ENCODE measurements at places on chromosomes 13 and 19. TPM values are rescaled to one million over a fixed set of nuclear protein-coding genes. Genes with fewer than 3 reads are reported as not detected.

The CYP2A7 gene
- not detected for total RNA-seq

The CASP14 gene
- total RNA-seq, result not detected

The GARIN5A gene
- 12.2 TPM for total RNA-seq

The PEG3 gene
- total RNA-seq, result 0.34 TPM

The KIRREL2 gene
- 1.3 TPM for total RNA-seq

The ZNF729 gene
- not detected for total RNA-seq

The ZNF100 gene
- total RNA-seq, result 8.5 TPM

The ZNF560 gene
- not detected for total RNA-seq

The TEX29 gene
- not detected for total RNA-seq

The OR7D2 gene
- total RNA-seq, result 0.07 TPM

The B3GNT8 gene
- not detected for total RNA-seq

The GIPC3 gene
- total RNA-seq, result not detected

Data from HCT116 (cell line).